Activated T-cell treated with anti-CD3 and anti-CD28 coated beads, Interleukin-2, amount 50 U/mL, for 72 hours (primary cell): ENCODE measurements at places on chromosomes 5 and 9.

DNA sequence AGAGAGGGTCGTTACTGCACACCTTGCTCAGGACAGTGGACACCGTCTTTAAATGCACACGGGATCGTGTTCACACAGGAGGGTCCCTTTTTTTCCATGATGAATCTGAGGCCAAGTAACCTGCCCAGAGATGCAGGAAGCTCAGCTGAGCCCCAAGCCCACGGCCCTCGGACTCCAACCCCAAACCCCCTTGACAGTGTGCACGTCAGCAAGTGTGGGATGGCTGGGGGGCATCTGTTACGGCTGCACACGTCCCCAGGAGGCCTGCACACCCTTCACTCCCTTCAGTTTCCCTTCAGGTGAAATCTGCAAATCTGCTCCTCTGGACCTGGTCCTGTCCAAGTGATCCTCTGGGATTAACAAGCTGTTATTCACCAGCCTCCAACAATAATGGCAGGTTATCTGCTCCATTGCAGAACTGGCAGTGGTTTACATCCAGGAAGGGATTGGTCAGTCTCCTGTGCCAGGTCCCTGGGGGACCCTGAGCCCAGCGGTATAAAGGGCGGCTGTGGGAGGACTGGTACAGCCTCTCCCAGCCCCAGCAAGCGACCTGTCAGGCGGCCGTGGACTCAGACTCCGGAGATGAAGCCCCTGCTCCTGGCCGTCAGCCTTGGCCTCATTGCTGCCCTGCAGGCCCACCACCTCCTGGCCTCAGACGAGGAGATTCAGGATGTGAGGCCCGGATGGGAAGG is at the start of gene LCN1:
TSS of gene LCN1 (plus strand) at position 525 of the 692 bp plus-strand sequence. CDS start at position 583, 58 bp downstream.
- no peak for DNase-seq

- DNase-seq: no peak
Measured at GRCh38 chr5:74376187-74376586, 264.3 kb downstream of the ENC1 start.

- DNase-seq: peak; percentile 84
Measured at GRCh38 chr9:136533775-136534157, 12.1 kb downstream of the NOTCH1 start.

GRCh38 chr5:42514754-42515153 is 91.5 kb downstream of the GHR start:
- DNase-seq: no peak

- peak; percentile 7 for DNase-seq
Measured at GRCh38 chr9:95516221-95516733, 494 bp downstream of the PTCH1 start.

- DNase-seq: peak; percentile 67
Measured at GRCh38 chr9:33374634-33375237, 27.6 kb downstream of the AQP7 start.

DNA sequence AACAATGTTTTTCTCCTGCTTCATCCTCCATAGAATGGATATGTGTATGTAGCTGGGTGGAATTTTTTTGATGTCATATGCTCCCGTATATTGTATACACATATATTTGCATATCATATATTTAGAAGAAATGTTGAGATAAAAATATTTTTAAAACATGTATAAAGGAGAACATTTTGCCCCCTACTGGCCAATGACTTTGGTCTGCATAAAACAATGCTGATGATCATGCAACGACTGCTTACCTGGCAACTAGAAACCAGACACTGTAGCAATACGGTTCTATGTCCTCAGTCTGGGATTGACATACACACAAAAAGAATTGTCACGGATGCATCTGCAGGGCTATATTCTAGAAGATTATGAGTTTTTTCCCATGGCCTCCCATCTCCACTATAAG is 503.6 kb downstream of the ELAVL2 start:
- DNase-seq: no peak

GRCh38 chr9:104941597-104941996 is 13.6 kb upstream of the ABCA1 start:
- no peak for DNase-seq

- no peak for DNase-seq
Measured at GRCh38 chr9:93750045-93750444, 173.7 kb downstream of the PHF2 start.

DNA sequence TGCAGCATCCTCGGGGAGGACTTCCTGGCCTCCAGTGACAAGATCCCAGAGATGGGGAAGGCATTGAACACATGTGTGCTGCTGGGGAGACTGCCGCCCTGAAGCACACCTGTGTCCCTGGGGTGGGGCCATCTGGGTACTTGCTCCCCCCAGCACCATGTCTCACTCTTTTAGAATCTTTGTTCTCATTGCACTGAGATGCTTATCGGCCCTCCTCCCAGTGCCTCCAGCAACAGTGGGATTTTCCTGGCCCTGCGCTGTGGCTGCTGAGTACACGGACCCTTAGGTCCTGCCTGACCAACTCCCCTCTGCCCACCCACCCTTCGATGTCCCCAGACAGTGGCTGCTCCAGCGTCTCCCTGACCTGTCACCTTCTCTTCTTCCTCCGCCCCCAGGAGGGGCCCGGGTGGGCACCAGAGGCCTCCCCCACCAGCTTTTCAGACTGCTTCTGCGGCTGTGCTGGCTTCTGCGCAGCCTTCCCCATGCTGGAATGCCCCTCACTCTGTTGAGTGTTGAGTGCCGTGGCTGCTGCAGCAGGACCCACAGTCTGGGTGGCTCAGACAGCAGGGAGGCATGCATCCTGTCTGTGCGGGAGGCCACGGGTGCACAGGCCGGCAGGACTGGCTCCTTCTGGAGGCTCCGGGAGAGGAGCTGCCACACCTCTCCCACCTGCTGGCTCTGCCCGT is 145.9 kb upstream of the IRX2 start:
- DNase-seq: no peak

DNA sequence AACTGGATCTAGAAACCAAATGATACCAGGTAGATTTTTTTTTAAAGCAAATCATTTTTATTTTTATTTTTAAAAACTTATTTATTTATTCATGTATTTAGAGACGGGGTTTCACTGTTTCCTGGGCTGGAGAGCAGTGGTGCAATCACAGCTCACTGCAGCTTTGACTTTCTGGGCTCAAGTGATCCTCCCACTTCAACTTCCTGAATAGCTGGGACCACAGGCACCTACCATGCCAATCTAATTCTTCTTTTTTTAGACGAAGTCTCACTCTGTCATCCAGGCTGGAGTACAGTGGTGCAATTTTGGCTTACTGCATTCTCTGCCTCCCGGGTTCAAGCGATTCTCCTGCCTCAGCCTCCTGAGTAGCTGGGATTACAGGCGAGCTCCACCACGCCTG is 41.3 kb upstream of the CDK20 start:
- DNase-seq: no peak

DNA sequence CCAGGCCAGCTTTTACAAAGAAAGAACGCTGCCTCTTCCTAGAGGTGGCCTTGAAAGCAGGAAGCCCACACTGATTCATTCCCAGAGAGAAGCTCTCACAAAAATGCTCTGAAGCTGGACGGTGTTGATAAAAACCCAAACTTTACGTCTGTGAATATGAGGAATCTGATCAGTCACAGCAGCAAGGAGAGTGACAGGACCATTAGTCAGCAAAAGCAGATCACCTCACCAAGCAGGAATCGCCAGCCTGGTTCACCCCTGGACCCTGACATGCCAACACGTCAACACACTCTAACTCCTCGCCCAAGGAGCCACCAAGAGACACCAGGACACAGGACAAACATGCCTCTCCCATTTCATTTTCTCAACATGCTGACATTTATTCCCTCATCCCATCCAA is 70.6 kb upstream of the ZNF622 start:
- no peak for DNase-seq

- no peak for DNase-seq
Measured at GRCh38 chr5:14355391-14355790, 212.2 kb downstream of the TRIO start.

GRCh38 chr9:29773676-29774075 is 2200.4 kb upstream of the C9orf72 start:
- no peak for DNase-seq

- DNase-seq: no peak
Measured at GRCh38 chr5:16740811-16741392, 124.1 kb upstream of the RETREG1 start.

GRCh38 chr5:57386958-57387357 is 95.7 kb downstream of the ACTBL2 start:
- DNase-seq: no peak

DNA sequence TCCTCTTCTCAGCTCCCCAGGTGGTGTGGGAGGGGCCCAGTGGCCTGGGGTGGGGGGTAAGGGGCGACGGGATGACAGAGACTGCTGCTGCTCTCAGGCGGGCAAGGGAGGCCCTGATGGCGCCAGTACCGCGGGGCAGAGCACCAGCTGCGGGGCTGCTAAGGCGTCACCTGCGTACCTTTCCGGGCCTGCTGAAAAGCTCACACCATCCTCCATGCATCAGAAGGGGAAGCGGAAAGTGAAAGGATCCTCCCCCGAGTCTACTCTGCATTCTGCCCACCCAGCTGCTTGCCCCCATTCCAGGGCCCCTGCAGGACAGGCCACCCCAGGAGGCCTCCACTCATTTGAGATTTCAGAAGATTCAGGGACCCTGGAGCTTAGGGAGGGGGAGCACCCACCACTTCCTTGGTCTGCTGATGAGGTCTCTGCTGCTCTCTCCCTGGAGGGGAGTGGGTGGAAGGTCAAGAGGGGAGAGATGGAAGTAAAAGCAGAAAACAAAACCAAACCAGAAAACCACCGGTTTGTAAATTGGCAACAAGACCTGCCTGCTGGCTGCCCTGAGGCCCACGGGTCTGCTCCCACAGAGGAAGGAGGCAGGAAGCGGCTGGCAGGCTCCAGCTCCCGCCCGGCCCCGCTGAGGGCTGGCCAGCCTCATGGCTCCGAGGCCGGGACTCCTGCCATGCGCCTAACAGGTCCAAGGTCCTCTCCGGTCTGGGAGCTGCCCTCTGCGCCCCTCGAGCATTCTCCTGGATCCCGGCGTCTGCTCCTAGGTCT is 33.6 kb downstream of the PRRT1B start:
- peak; percentile 20 for DNase-seq

GRCh38 chr5:150082374-150082773 is 4.0 kb downstream of the CSF1R start:
- DNase-seq: no peak
